Cardiac septum (tissue), 1 donor: ENCODE measurements at places on chromosomes 1 and 21. TPM values are rescaled to one million over a fixed set of nuclear protein-coding genes. Genes with fewer than 3 reads are reported as not detected.

DNA sequence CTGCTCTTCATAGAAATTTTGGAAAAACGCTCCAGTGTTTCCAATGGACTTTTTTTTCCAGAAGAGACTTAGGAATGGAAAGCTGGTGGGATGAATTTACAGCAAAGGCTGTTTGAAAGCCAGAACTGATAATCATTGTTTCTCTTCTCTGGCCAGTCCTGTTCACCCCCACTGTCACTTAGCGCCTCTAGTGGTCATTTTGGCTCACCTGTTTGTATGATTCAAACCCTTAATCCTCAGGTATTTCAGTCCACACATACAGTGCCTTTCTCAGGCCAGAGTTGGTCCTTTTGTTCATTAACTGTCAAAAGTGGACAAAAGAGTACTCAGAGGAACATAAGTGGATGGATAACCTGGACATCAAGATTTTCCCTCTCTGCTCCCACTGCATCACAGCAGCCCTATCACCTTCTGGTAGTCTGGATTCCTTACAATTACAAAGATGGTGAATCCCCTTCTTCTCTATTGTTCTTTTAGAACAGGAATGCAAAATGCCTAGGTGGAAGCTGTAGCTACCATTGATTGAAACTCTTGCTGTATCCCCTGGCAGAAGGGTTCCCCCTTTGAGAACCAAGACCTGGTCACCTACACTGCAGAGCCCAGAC, 177.6 kb upstream of the OLFM3 start:
- no peak for DNase-seq

DNA sequence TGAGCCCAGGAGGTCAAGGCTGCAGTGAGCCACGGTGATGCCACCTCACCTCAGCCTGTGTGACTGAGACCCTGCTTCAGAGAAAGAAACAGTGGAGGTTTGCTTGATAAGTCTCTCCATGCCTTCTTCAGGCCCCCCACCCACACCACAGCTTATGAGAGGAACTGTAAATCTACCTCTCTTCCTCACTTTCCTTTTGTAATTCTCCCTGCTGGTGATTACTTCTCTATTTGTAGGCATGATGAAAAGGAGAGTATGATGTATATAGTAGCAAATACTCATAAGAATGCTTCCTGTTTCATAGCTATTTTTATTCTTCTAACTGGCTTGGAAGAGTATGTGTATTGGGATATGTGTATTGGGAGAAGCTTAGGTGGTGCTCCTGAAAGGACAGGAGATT, 186.3 kb downstream of the VPS13D start:
- no peak for DNase-seq

GRCh38 chr1:63316984-63317816, 5.2 kb upstream of the FOXD3 start:
- peak; percentile 84 for DNase-seq

DNA sequence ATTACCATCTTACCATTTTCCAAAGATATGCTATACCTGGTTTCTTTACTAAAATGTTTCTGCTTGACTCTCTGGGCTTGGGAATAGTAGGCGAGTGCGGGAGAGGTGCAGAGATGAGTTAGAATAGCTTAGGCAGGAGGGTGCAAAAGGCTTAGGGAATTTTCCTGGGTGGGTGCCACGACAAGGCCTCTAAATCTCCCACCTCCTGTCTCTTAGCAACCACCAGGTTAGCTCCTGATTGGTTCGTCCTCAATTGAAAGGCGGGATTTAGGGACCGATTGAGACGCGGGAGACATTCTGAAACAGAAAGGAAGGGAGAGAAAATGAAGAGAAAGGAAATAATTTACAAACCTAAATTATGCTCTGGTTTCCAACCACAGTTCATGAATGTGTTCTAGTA, 3.1 kb downstream of the ACKR1 start:
- no peak for DNase-seq

- DNase-seq = peak; percentile 81
Observed at GRCh38 chr1:86156566-86157455, at the start of gene COL24A1. Gene COL24A1, minus strand, starts transcription at chr1:86156772. Its CDS starts 376 bp downstream, at chr1:86156396.

GRCh38 chr21:39144191-39144590, 39.1 kb downstream of the PSMG1 start:
- DNase-seq = no peak

GRCh38 chr1:64502083-64502482, 32.2 kb downstream of the CACHD1 start:
- DNase-seq = no peak

- DNase-seq = no peak
Observed at GRCh38 chr1:86741947-86742572, 37.7 kb downstream of the SH3GLB1 start.

- DNase-seq = peak; percentile 65
Observed at GRCh38 chr1:178962853-178963711, 62.6 kb upstream of the FAM20B start.

- no peak for DNase-seq
Observed at GRCh38 chr1:174996476-174996875, 3.3 kb upstream of the CACYBP start.

GRCh38 chr21:38982096-38982495, 176.4 kb downstream of the ETS2 start:
- DNase-seq = no peak

- no peak for DNase-seq
Observed at GRCh38 chr1:179586107-179586823, 5.4 kb upstream of the TDRD5 start.

DNA sequence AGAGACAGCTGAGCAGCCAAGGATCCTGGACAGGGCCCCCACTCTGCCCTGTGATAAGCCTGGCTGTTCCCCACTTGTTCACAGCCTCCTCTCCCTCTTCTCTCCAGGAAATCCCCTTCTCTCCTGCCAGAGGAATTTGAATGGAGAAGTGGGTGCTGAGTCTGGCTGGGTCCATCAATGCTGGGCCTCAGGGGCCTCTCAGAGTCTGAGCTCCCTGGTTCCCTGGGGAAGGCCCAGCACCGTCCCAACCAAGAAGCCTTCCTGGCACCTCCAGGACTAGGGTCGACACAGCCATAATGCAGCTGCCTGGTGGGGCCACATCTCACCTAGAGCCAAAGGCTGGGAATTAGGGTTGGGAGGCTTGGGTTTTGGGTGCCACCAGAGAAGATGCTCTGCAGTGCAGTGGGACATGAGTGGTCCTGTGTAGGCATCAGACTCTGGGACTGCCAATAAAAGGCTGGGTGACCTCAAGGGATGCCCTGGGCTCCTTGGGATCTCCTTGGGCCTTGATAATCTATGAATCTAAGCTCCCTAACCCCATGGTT, 2.5 kb downstream of the MYBPH start:
- DNase-seq = no peak

DNA sequence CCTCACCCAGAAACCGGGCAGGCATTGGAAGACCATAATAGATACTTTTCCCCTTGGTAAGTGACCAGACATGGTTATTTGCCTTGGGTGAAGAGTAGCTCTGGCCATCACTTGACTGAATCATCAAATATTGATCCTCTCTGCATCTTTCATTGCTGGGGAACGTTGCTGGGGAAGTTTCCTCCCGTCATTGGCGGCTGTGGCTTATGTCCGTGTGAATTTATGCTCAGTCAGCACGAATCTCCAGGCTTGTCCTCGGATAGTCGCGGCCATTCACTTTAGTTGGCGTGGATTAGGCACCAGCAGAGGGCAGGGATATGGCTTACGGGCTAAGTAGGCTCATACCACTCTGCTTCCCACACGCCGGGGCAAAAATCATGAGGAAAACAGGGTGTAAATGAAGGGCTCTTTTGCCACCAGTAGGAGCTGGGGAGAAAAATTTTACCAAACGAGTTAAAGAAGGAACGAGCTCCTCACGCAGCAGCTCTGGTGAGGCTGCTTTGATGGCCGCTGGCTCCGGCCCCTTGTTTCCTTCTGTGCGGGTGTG, 473.4 kb downstream of the CAMTA1 start:
- no peak for DNase-seq

GRCh38 chr1:217534566-217534965, 96.3 kb downstream of the GPATCH2 start:
- DNase-seq = no peak

GRCh38 chr21:45367402-45368351, 37.3 kb upstream of the COL18A1 start:
- DNase-seq = no peak

DNA sequence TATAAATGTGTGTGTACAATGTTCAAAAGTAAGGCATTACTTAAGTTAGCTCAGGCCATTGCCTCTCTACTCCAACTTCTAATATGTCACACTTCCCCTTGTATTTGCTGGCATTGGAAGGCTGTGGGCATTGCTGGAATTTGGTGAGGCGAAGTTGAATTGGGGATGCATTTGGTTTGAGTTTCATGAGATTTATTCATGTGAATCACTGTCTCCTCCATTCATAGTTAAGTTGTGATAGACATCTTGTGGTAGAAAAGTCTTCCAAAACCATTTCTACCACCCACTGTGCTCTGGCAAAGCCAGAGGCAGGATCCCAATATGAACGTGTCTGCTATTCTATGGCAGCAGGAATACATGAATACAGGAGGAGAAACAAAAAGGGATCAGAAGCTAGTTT, 397.8 kb upstream of the USP24 start:
- no peak for DNase-seq

- no peak for DNase-seq
Observed at GRCh38 chr1:196030455-196030854, 577.8 kb downstream of the KCNT2 start.

- DNase-seq = no peak
Observed at GRCh38 chr21:24737296-24737850, 869.9 kb downstream of the MRPL39 start.

- DNase-seq = no peak
Observed at GRCh38 chr21:31804008-31804394, 68.8 kb upstream of the HUNK start.

- DNase-seq = no peak
Observed at GRCh38 chr1:192518700-192519099, 56.9 kb upstream of the RGS1 start.

- DNase-seq = no peak
Observed at GRCh38 chr1:107095647-107096046, 39.2 kb downstream of the PRMT6 start.

GRCh38 chr21:39117440-39117970, 65.7 kb downstream of the PSMG1 start:
- no peak for DNase-seq

DNA sequence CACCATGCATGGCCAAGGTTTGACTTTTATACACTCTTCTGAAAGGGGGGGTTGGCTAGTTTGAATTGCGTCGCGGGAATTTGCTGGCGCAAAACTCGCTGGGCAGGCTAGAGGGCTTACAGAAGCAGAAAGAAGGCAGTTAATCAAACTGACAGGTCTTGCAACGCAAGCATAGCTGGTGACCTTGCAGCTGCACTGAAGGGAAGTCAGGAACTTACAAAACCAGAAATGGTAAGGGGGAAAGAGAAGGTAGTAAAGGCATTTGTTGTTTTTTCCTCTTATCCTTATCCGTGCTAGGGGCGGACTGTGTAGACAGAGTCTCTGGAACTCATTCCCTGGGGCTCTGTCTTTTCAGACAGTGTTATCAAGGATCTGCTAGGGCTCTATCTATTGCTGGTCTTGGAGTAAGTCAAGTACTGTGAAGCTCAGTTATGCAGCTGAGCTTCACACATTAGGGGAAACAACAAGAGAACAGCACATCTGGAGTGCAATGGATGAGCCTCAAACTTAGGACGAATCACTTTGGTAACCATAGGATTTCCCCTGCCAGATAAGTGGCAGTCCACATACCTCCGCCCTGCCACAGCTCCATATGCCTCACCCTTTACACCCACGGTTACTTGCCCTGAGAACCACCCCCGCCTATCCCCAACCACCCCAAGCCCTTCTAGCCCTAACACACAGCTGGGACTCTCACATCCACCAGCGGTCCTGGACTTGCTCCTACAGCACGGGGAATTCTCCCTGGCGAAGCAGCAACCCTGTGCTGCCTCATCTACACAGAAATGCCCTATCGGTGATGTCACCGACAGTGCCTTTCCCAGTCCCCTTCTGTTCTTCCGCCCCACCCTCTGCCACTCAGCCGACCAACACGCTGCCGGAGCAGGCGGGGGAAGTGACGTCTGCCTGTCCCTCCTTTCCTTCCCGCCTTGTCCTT, 251.4 kb downstream of the FAM72C start:
- DNase-seq = no peak

- DNase-seq = no peak
Observed at GRCh38 chr1:15215116-15215515, 31.9 kb upstream of the FHAD1 start.

DNA sequence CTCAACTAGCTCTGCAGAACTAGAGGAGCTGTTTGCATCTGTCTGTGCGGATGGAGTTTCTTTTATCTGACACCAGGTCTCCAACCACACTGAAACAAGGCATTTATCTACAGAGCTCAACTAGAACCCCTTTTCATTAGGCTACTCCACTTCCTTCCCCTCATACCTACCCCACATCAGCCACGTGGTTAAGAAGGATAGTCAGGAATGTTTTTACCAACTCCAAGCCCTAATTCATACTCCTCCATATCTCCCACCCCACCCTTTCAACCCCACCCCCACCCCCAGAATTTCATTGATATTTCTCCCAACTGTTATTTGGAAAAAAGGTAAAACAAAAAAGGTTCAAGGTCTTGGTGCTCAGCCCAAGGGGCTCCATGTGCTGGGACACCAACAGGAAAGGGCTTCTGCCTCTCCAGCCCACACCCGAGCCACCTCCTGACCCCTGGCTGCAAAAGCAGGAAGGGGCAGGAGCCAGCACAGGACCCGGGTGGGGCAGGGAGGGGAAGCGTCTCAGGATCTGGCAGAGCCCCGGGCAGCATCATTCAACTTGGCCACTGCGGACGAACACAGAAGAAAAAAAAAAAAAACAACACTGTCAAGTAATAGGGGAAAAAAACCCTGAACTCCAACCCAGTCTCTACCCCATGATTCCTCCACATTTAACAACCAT, 7.0 kb downstream of the ENSA start:
- DNase-seq = peak; percentile 82

DNA sequence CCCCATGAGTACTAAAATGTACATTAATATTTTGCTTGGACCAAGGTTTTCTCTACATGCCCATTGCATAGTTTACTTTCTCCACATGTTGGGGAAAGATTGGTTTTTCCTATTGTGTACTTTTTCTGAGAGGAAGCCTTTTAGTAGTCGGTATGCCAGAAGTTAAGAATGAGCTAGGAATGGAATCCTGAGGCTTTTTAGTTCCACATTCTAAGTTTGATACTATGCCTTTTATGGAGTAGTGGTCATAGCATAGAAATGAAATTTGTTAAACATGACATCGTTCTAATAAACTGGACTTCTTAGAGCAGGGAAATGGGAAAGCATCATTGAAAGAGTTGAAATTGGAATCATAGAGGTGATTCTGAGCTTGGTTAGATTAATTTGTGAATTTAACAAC, 64.3 kb downstream of the BCL9 start:
- no peak for DNase-seq

Gene SPRR1A
- not detected for total RNA-seq

Gene MYBPH
- not detected for total RNA-seq

Gene MIXL1
- 0.27 TPM for total RNA-seq

Gene C1QC
- 38.6 TPM for total RNA-seq

Gene MFAP2
- total RNA-seq = 4.8 TPM

Gene GJA4
- total RNA-seq = 34.7 TPM

Gene SPRR2G
- not detected for total RNA-seq

Gene DENND1B
- total RNA-seq = 22.0 TPM

Gene SCAMP3
- total RNA-seq = 61.5 TPM

Gene KCNJ9
- not detected for total RNA-seq

Gene SLAMF8
- 1.5 TPM for total RNA-seq

Gene FCGR2B
- 5.6 TPM for total RNA-seq

Gene C1orf56
- total RNA-seq = 8.9 TPM

Gene OR2L13
- total RNA-seq = not detected

Gene SELE
- 26.6 TPM for total RNA-seq
